Activated T-helper 1 cell treated with anti-CD3 and anti-CD28 coated beads, Interleukin-2, amount 50 U/mL, for 16 hours (primary cell): ENCODE measurements at places on chromosomes 3 and 15.

GRCh38 chr3:190619353-190619752 is 105.5 kb downstream of the IL1RAP start:
- DNase-seq = no peak

DNA sequence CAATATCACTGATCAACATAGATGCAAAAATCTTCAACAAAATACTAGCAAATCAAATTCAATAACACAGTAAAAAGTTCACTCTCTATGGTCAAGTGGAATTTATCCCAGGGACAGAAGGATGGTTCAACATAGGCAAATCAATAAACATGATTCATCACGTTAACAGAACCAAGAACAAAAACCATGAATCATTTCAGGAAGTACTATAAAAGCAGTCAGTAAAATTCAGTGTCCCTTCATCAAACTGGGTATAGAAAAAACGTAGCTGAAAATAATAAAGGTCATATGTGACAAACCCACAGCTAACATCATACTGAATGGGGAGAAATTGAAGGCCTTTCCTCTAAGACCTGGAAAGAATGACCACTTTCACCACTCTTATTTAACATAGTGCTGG is 172.1 kb downstream of the POLR2M start:
- no peak for DNase-seq

- DNase-seq = no peak
Measured at GRCh38 chr3:136653628-136654027, 98.5 kb downstream of the STAG1 start.

GRCh38 chr15:38705436-38706219 is 141.0 kb upstream of the RASGRP1 start:
- no peak for DNase-seq

DNA sequence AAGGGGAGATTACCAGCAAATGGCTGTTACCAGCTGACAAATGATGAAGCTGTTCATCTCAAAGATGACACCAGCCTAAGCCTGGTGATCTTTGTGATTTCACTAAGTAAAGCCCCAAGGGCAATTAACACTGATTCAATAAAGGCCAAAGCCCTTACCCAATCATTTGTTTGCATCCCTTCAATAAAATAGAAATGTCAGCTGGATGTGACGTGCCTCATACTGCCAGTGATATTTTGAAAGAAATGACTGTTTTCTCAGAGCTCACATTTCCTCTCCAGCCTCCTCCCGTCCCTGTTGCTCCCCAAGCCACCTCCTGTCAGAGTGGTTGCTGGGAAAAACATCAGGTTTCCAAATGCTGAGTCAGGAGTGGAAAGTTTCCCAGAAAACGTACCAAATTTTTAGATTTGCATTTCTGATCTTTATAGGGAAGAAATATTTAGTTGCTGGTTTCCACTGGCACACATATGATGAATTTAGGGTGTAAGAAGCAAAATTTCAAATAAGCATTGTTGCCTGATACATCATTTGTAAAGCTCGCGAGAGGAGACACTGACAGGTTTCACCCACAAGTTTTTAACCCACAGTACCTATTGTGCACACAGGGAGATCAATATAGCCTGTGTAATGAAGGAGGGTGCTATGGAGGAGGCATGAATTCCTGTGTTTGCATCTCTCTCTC is 21.0 kb downstream of the C2CD4A start:
- DNase-seq = no peak

DNA sequence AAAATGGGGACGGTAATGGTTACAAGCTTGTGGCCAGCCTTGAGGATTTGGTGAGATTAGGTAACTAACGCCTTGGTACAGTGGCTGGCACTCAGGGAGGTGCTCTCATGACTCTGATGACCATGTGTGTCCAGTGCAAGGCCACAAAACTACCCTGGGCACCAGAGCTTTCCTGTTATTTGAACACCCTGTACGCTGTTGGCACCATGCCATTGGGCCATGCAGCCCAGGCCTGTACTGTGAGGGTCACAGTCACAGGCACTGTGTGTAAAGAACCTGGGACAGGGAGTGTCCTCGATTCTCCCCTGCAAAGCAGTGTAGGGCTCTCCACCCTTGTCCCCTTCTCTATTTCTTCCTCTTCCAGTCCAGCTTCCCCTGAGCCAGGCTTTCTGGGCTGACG is 6.3 kb downstream of the TMEM43 start:
- no peak for DNase-seq

- no peak for DNase-seq
Measured at GRCh38 chr15:75030023-75030413, 6.6 kb downstream of the PPCDC start.

- DNase-seq = no peak
Measured at GRCh38 chr15:41943543-41944312, 28.6 kb downstream of the EHD4 start.

- DNase-seq = no peak
Measured at GRCh38 chr3:169668957-169669741, 5.6 kb upstream of the MECOM start.

DNA sequence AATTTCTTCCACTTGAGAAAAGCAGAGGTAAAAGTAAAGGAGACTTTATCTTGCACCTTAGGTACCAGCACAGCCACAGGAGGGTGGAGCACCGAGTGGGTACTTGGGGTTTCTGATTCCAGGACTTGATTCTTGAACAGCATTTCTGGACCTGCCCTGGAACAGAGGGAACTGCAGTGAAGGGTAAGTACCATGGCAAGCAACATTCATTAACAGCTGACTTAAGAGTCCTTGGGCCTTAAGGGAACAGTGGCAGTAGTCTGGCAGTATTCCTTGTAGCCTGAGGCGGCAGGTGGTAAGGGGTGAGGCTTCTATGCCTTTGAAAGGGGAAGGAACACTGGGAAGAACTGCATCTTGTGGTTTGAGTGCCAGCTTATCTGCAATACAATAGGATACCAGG is 551.9 kb downstream of the RSL24D1 start:
- no peak for DNase-seq

- no peak for DNase-seq
Measured at GRCh38 chr3:136380530-136380929, 130.4 kb downstream of the PCCB start.

- DNase-seq = no peak
Measured at GRCh38 chr3:16496408-16497222, 16.9 kb downstream of the RFTN1 start.

- DNase-seq = no peak
Measured at GRCh38 chr3:115341208-115341607, 194.1 kb upstream of the ZBTB20 start.

GRCh38 chr3:80472961-80473360 is 705.2 kb upstream of the ROBO1 start:
- no peak for DNase-seq

- no peak for DNase-seq
Measured at GRCh38 chr3:20099060-20099459, 58.8 kb downstream of the KAT2B start.

DNA sequence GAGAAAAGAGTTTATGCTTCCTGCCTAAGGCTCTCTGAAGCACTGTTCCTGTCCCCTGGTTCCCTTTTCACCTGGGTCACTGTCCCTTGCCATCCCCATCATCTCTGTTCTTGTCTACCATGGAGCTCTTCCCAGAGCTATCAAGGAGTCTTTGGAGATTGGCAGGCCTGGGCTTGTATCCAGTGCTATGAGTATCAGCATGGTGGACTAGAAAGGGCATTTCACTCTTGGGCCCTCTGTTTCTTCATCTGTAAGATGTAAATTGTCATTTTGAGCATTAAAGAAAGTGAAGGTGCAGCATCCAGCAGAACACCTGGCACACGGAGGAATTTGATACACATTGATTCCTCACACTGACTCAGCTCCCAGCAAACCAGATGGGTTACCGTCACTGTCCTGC is 388.2 kb downstream of the CACNA2D3 start:
- DNase-seq = no peak

GRCh38 chr3:169295912-169296570 is 367.5 kb downstream of the MECOM start:
- DNase-seq = no peak

DNA sequence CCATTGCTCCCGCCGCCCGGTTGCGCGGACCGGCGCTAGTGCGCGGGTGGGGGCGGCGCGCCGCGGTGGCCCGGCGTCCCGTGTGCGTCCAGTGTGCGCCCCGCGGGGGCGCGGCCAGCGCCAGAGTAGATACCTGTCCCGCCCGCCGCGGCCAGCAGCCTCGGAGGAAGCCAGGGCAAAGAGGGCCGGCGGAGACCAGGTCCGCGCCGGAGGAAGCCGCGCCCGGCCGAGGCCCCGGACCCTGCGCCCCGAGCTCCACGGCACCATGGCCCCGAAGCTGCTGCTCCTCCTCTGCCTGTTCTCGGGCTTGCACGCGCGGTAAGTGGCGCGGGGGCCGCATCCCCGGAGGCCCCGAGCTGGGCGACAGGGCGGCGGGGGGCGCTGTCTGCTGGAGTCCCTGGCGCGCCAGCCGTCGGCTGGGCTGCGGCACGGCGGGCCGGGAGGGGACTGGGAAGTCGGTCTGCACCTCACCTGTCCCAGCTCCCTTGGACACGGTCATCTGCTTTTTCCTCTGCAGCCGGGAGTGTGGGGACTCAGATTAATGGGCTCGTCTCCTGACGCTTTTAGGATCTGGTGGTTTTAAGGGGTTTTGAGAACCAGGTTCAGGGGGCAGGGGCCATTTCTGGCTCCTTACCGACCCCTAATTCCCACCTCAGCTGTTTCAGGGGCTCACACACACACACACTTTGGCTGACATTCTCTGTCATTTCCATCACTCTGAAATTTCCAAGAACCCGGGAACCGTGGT is 464 bp downstream of the GABRG3 start:
- no peak for DNase-seq

DNA sequence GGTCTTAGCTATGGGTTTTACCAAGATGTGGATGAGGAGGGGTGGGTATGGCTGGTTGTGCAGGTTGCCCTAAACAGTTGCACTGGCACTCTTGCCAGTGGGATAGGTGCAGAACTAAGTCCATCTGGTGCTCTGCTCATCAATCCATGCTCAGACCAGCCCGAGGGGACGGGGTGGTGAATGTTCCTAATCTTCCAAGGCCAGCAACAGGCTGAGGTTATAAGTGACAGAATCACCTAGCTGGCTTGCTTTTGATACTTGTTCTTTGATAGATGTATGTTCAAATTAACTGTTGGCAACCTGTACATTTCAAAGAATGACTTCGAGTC is 53.5 kb upstream of the CCR2 start:
- DNase-seq = no peak

GRCh38 chr3:70264122-70264780 is 48.2 kb downstream of the MDFIC2 start:
- DNase-seq = no peak

GRCh38 chr15:80066912-80067311 is 7.4 kb downstream of the ZFAND6 start:
- no peak for DNase-seq

GRCh38 chr15:74384566-74384880 is 17.1 kb upstream of the CYP11A1 start:
- DNase-seq = no peak

DNA sequence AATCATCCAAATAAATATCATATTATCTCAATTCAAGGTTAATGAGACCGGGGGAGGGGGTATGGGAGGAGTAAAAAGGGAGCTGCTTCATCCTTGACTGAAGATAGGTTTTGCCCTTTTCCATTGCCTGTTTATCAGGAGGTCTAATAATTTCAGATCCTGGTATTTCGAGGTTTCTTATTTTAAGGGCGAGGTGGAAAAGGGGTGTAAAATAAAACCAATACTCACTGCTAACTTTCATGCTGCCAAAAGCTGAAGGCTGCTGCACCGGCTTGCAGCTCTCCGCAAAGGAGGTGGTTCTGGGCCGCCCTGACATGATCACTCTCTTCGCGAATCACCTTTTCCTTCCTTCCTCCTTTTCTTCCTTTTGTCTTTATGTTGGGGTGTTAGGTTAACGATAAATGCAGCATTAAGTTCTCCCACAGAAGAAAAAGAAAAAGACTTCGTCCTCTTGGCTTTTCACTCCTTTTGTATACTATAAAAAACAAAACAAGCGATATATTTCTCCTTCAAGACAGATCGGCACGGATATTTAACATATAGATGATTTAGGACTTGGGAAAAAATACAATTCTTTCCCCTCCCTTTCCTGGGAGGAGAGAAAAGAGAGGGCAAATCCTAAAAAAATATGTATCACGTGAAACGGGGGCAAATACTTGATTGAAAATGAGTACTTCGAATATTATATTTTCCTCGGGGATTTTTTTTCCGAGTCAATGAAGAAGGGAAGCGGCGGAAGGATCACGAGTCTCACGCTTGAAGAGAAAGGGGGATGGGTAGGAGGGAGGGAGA is 932 bp downstream of the GSK3B start:
- no peak for DNase-seq

DNA sequence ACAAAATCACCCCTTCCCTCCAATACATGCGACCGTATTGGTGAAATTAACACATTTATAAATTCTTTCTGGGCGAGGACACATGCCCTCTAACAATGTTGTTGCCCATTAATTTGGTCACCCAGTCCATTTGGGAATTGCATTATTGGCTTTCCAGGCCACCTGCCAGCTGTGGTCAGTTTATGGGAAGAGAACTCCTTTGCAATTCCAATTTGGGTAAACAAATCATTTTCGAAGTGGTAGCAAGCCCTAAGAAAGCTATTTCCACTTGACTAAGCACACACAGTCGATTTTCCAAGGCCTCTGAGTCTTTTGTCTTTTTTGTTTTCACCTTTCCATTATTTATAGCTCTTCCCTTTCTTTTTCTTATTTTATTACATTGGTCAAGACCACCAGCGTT is 362.3 kb upstream of the RGMA start:
- DNase-seq = no peak

GRCh38 chr3:173411375-173411973 is 13.9 kb downstream of the NLGN1 start:
- no peak for DNase-seq

DNA sequence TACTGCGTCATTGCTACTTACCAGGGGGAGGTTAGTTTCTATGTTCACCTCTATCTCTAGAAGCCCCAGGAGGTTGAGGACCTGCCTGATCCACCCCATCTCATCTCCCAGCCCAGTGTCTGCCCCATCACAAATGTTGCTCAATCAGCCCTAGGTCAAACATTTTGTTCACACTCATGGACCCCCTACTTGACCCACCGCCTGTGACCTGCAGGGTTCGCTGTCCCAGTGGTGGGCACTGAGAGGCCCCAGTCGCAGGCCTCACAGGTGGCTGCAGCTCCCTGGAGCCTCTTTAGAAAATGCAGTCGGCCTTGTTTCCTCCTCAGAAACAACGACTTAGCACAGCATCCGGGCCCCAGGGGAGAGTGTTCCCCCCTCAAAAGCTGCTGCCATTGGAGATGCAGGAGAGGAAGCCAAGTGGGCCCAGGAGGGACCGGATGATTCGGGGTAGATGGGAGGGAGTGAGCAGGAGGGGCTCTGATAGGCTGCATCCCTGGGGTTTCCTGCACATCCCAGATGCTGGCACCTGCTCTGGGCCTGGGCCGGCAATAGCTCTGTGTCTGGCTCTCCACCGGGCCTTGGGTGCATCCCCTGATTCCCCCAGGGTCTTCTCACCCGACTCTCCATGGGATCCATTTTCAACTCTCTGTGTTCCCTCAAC is 18.4 kb upstream of the INSYN1 start:
- DNase-seq = no peak

DNA sequence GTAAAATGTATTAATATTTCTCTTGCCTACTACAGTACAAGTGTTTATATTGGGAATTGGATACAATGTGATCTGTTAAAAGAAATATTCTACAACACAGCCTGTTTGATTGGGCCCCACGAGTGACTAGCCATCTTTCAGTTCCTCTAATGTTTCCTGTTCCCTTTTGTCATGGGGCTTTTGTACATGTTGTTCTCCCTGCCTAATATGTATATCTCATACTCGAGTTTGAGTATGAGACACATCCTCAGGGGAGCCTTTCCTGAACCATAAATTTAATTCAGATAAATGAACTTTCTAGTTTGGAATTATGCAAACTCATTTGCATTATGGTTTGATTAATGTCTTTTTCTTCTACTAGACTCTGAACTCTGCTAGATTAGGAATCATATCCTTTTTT is 65.5 kb downstream of the MEF2A start:
- no peak for DNase-seq
